ENCODE measurements at places on chromosomes 6 and 20. TPM values are rescaled to one million over a fixed set of nuclear protein-coding genes. Genes with fewer than 3 reads are reported as not detected.

SLC44A4 gene
- under 0.01 TPM for total RNA-seq

TNFRSF6B gene
- total RNA-seq = 15.4 TPM

GDAP1L1 gene
- not detected for total RNA-seq

MCHR2 gene
- total RNA-seq = not detected
